ENCODE measurements at places on chromosomes 13 and 19.

DNA sequence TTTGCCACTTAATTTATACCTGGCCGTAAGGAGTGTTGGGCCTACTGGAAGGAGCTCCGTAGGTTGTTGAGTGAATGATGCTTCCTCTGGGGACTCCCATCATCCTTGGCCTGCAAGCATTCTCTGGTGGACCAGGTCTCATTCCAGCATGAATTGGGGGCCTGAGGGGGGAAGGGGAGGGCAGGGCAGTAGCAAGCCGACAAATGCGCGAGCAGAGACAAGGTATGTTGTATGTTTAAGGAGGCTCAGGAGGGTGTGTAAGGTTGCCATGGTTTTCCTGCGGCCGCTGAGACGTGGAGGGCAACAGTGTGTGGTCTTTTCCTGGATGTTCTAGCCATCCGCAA is 749 bp downstream of the ZNF264 start:
- no peak for DNase-seq

DNA sequence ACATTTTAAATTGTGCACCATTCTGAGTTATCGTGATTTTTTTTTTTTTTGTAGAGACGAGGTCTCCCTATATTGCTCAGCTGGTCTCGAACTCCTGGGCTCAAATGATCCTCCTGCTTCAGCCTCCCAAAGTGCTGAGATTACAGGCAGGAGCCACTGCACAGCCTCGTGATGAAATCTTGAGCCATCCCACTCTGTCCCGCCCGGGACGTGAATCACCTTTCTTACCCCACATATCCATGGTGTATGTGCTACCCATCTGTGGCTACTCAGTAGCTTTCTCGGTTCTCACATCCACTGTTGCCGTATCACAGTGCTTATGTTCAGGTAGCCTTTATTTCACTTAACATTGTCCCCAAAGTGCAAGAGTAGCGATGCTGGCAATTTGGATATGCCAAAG is 26.5 kb downstream of the PAK4 start:
- no peak for DNase-seq

GRCh38 chr19:18167975-18168645 is 5.5 kb upstream of the IFI30 start:
- peak; percentile 71 for DNase-seq

DNA sequence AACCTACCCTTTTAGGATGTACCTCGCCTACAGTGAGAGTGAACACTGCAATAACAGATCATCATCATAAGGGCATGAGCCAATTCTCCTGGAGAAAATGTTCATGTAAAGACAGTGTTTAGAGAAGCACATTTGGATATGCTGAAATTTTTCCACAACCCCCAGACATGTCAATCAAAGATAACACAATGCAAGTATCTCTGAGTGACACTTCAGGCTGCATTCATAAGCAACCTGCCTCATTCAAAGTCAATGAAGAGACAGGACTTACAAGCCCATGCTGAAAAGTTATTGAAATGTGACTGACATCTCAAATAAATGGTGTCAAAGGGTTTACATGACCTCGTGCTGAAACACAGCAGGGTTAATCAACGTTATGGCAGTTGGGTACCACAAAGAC is 102.0 kb downstream of the PCDH9 start:
- DNase-seq: no peak

GRCh38 chr19:10334588-10335351 is 1.4 kb upstream of the RAVER1 start:
- DNase-seq: peak; percentile 95
